ENCODE measurements at places on chromosomes 3 and 15.

DNA sequence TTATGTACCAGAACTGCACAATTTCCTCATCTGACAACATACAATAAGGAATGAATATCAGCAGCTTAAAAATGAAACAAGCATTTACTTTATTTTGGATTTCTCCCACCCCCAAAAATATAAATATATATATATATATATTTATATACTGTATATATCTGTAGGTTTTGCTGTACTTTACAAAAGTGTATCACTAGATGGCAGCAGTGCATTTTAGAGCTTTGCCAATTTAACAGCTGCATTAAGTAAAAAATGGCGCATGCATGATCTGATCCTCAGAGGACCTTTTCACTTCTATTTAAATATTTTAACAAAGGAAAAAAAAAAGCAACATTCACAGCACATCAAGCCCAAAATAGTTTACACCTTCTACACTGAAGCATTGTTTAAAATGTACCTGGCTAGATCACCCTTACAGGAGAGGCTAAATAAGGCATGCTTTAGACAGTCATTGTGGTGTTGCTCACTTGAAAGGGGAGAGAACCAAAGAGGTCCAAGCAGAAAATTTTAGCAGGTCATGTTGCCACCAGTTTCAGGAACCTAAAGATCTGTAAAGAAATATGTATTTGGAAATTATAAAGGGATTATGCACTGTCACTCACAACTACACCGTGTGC lies 72.6 kb downstream of the NPTN start:
- DNase-seq: peak; percentile 57

- DNase-seq: no peak
Measured at GRCh38 chr15:27271258-27271657, 300.3 kb downstream of the GABRG3 start.

DNA sequence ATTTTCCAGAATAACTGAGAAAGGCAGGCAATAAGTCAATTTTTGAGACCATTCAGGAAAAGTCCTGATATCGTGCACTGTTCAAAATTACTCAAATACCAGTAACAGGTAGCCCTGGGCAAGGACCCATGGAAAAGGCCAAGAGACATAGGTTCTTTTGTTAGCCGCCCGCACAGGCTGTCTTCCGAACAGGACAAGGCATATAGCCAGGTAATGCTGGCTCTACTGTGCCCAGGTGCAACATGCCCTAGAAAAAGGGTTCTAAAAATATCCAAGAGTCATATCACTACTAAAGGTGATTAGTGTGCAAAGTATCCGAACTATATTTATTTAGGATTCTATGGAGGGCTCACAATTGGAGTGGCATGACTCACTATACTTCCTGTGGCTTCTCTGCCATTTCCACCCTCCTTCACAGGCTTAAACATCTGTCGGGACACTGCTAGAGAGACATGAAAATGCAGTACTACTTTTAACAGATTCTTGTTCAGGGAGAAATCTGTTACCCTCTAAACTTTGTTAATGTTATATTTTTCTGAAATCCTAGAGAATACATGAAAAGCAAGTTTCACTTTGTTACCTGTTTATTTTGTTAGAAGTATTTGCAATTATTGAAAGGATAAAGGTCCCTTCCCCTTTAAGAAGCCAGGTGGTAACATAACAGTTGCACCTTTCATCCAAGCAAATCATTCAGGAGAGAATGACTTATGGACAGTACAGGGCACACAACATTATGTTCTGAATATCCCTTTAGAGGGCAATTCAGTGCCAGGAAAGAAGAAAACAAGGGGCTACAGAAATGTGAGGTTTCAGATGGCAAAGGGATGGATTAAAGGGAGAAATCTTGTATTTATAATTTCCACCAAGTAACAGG lies 293.3 kb upstream of the THBS1 start:
- no peak for DNase-seq

DNA sequence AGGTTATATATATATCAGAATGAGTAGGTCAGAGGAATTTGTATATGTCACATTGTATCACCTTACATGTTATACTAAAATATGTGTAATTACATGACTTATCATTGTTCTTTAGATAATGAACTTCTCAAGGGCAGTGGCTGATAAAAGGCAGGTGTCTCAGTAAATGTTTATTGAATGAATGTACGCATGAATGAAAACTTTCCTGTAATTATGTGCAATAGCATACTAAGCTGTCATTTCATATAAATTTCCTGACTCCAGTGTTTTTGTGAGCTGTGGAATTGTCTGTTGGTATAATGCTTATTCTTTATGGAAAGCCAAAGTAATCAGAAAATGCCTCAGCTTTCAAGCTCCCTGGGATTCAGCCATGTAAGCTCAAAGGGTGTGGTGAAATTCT lies 4.2 kb downstream of the TBC1D23 start:
- no peak for DNase-seq

DNA sequence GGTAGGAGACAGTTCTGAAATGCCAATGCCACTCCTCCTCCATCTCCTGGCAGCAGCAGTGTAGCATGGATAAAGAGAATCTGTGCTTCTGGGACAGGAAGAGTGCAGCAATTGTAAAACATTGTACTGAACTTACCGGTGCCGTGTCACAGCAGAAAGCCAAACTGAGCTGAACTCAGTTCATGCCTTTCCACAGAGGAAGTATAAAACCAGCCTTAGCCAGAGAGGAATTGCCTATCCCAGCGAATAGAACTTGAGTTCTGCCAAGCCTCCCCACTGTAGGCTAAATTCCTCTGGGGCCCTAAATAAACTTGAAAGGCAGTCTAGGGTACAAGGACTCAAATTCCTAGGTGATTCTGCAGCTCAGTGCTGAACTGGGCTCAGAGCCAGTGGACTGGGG lies 148.8 kb downstream of the SLC9A9 start:
- DNase-seq: no peak

DNA sequence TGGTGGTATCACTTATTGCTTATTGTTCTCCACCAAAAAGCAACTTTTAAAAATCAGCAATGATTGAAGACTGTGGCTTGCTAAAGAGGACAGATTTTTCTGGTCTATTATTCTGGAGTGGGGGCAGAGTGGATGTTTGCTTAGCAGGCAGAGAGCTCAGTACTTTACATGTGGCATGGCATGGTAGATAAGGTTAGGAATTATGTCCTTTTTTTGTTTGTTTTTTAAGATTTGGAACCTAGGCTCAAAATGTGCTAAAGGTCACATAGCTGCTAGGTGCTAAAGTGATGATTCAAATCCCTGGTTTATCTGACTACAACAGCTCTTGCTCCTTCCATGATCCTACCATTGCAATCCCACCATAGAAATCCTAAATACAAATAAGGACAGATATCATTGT lies 331.0 kb upstream of the ADAMTS9 start:
- DNase-seq: no peak

GRCh38 chr3:117762621-117763037 lies 1053.0 kb downstream of the TUSC7 start:
- DNase-seq: no peak

GRCh38 chr3:127867986-127868385 lies 45.7 kb upstream of the MGLL start:
- no peak for DNase-seq

DNA sequence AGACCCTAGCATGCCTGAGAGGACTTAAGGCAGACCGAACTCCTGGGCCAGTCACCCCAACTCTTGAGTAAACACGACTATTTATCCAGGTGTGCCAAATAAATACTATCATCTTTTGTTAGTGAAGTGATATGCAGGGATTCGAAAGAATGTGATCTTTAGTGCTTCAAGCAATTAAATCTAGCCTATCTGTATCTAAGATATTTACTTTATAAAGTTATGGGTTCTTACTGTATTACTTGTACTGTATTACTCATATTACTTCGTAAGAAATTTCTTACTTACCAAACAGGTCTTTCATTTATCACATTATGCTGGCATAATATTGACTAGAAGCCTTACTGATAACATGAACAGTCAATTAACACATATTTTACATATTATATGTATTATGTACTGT lies 211.6 kb upstream of the NECTIN3 start:
- DNase-seq: no peak

- no peak for DNase-seq
Measured at GRCh38 chr3:41223691-41224090, 24.4 kb downstream of the CTNNB1 start.

GRCh38 chr15:52464478-52464877 lies 64.2 kb downstream of the MYO5A start:
- DNase-seq: no peak

DNA sequence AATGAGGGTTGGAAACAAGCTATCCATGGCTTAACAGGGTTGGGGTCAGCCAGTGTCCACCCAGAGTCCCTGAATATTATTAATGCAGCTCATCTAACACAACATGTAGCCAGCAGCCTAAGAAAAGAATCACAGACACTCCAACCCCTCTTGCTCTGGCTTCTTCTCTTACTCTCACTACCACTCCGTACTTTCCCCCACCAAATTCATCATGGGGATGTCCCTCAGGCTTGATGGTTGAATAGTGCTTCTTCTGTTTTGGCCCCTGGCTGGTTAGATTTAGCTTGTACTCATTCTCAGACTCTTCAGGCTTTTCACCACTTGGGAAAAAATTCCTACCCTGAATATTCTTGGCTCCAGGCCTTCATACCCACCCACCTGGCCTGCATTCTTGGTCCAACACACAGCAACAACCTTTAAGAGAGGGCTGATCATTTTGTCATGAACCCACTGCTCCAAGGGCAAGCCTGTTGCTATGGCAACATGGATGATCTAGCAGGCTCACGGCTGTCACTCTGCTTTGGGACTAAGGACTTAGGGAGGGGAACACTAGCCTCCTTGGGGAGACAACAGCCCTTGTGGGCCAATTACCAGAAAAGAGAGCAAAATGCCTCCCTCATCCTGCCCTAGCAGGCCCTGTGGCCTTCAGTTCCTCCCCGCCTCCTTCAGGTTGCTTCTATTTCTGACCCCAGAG lies 9.4 kb upstream of the MED12L start:
- DNase-seq: no peak

GRCh38 chr3:166283840-166284239 lies 446.6 kb upstream of the BCHE start:
- DNase-seq: peak; percentile 15

GRCh38 chr3:184927796-184928315 lies 115.9 kb downstream of the VPS8 start:
- DNase-seq: no peak

DNA sequence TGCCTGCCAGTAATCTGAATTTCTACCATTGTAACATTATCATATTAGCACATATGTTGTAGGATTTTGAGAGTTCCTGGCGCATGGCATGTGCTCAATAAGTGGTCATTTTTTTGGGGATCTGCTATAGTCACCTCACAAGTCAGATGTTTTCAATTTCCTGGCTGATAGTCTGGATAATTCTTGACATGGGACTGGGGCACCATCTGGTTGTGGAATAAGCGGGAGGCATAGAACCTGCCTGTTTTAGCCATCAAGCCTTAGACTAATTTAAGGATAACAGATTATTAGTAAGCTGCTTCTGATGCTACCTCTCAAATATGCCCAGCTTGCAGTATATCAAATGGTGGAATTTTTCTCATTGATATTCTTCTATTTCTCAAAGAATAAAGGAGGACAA lies 39.1 kb downstream of the GASK1A start:
- DNase-seq: no peak

DNA sequence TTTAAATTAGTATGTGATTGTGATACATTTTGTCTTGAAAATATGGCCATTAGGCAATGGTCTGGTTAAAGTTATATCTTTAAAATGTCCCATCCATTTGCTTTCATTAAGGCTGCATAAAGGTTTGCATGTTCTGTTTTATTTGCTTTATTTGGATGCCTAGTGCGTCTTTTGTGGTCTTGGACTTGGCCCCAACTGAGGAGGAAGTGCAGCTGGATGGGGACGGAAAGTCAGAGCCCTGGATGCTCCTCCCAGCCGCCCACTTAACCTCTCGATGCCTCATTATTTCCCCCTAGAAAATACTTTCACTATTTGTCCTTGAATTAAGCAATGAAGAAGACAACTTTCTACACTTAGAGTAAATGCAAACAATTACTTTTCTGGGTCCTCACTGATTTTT lies 898.2 kb downstream of the MCTP2 start:
- no peak for DNase-seq

- no peak for DNase-seq
Measured at GRCh38 chr3:27467545-27467944, 16.6 kb downstream of the SLC4A7 start.

DNA sequence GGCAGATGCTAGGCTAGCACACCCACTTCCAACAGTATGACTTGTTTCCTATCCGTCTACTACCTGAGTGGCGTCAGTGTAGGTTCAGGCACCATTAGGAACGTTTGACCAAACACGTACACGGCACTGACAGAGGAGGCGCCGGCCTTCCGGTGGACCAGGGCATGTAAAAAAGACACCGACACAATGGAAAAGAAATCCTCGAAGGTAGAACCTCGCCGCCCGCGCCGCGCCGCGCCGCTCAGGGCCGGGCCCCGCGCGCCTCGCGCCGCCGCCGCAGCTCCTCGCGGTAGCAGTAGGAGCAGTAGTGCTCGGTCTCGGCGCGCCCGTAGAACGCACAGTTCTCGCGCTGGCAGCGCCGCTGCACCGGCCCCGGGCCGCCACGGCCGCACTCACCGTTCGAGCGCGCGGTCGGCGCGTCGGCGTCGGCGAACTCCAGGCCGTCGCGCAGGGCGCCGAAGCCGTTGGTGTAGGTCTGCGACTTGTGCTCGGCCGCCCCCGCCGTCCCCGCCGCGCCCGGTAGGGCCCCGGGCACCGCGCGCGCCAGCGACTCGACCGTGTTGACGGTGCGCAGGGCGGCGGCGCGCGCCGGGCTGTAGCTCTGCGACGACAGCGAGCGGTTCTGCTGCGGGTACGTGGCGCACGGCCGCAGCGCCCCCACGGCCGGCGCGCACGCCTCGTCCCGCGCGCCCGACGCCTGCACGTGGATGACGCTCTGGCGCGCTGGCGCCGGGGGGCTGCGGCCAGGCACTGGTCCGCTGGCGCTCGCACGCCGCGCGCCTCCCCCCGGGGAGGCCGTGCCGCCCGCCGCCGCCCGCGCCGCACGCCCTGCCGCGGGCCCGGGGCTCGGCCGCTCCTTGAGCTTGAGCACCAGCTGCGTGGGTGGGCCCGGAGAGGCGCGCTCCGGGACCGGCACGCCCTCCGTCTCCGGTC lies 156.7 kb downstream of the KLF13 start:
- no peak for DNase-seq
